ENCODE measurements at places on chromosomes 7 and 10.

DNA sequence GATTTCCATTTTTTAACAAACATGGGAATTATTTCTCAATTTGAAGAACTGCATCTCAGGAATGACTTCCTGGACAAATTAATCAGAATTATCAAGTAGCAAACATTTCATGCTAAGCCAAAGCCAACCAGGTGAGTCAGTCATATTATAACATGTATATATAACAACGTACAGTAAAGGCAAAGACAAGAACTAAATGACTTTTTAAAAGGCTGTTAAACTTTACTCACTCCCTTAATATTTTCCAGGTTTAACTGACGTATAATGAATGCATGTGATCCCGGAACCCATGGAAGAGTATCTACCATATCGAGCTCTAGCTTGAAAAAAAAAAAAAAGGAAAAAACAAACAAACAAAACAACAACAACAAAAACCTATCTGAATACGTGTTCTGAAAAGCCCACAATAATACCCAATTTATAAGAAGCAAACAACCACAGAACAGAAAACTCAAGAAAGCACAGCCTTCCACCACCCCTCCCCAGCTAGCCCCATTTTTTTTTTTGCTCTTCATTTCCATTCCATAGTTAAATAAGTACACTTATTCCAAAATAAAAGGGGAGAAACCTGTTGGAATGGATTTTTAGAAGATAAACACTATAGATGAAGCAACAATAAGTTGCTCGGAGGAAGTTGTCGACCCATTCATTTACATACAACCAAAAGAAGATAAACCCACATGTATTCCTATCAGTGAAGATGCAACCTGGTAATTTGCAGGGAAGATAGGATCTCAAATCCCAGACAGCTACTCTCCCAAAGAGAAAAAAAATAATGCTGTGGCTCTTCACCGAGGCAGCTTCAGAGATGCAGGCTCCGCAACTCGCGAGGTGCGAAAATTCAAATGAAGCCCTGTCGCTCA lies 537 bp downstream of the NAPEPLD start:
- no peak for DNase-seq

- peak; percentile 7 for DNase-seq
Measured at GRCh38 chr10:14365266-14365665, 34.5 kb upstream of the FRMD4A start.

GRCh38 chr10:9613338-9614075 lies 1404.2 kb upstream of the CELF2 start:
- DNase-seq, result no peak

GRCh38 chr7:66933469-66933868 lies 12.4 kb downstream of the TMEM248 start:
- no peak for DNase-seq

GRCh38 chr10:98076086-98076485 lies 45.7 kb upstream of the CRTAC1 start:
- DNase-seq, result no peak

DNA sequence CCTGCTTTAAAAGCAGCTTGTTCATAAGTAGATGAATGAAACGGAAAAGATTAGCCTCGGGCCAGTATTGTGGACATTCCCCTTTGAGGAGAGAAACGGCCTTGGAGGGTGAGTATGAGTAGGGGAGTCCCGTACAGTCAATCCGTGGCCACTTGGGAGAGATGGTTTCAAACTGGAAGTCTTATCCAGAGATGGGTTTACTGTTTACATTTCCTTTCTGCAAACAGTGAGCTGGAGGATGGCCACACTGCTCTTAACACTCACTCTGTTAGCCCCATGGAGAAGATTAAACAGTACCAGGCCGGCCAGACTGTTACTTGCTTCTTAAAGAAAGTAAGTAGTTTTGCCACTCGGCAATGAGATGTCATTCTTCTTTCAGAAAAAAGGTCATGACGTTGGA lies 20.3 kb downstream of the CALHM2 start:
- no peak for DNase-seq
